ENCODE measurements at places on chromosomes 2 and 18. TPM values are rescaled to one million over a fixed set of nuclear protein-coding genes. Genes with fewer than 3 reads are reported as not detected.

The NGEF gene
- total RNA-seq, result 2.6 TPM

The COLEC12 gene
- total RNA-seq, result 39.1 TPM

The SPP2 gene
- total RNA-seq, result not detected

The EFEMP1 gene
- total RNA-seq, result 18.3 TPM

The NRBP1 gene
- 81.4 TPM for total RNA-seq

The SPOPL gene
- 9.4 TPM for total RNA-seq

The AFF3 gene
- 8.4 TPM for total RNA-seq

The PROC gene
- not detected for total RNA-seq

All from skeletal muscle tissue (tissue), 5 donors.